ENCODE measurements at places on chromosomes 3 and 15.

GRCh38 chr3:102673271-102674115 is 238.7 kb downstream of the ZPLD1 start:
- DNase-seq, result peak; percentile 40

- DNase-seq, result no peak
These were observed 210.1 kb upstream of the CD96 start for GRCh38 chr3:111331912-111332311.

DNA sequence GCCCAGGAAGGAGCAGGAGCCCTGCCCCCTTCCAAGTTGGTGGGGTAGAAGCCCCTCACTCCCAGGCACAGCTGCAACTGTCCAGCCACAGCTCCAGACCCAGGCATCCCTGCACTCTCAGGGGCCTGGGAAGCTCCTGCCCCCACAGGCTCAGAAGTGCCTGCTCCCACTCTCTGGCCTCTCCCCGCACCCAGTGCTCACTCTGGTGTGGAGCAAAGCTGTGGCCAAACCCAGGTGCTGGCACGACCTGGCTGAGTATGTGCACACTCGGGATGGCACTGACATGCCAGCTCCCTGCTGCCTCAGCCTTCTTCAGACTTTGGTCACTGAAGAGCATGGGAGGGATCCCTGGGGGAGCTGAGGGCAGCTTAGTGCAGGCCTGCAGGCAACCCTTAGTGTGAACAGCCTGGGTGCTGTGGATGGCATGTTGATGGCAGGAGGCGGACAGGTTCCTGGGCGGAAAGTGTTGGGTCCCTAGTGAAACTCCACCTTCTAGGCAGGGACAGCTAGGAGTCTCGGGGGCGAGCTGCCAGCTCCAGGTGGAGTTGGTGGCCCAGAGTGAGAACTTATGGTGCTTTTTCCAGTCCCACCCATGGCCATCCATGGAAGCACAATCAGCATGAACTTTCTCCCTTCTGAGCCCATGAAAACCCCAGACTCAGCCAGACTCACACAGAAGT is 489.2 kb upstream of the ROBO2 start:
- DNase-seq, result no peak

DNA sequence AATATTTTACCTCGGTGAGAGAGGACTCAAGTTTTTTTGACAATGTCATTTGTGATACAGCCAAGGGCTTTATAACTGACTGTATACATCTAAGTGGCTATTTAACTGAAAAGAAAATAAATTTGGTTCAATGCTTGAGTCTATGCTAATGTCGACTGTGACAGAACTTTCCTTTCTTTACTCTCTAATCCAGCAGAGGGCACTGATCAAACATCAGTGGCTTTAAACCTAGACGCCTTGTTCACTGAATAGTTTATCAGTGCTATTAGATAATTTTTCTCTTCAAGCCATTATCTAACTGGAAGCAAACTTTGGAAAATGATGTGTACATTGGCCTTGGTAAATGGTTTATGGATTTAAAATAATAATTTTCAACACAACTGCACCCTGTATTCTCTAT is 285.1 kb downstream of the CHL1 start:
- no peak for DNase-seq

- DNase-seq, result no peak
These were observed 3.2 kb downstream of the CGNL1 start for GRCh38 chr15:57379487-57379886.

DNA sequence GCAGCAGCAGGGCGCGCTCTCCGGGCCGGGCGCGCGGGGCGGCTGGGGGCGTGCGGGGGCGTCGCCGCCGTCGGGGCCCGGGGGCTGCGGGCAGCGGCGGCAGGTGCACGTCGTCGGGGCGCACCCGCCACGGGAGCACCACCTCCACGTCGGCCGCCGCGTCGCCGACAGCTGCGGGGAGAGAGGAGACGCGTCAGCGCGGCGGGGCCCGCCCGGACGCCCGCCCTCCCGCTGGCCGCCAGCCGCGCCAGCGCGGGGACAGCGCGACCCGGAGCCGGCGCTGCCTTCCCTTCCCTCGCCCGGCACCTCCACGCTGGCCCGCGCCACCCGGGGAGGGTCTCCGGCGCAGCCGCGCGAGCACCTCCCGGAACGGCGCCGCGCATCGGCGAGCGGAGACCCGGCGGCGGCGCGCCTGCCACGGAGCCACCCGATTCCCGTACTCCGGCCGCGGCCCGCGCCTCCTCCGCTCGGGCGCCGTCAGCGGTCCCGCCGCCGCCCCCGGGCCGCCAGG is 481 bp downstream of the ADAMTS17 start:
- DNase-seq, result no peak

- DNase-seq, result no peak
These were observed 19.0 kb upstream of the PRICKLE2 start for GRCh38 chr3:64244011-64244942.

DNA sequence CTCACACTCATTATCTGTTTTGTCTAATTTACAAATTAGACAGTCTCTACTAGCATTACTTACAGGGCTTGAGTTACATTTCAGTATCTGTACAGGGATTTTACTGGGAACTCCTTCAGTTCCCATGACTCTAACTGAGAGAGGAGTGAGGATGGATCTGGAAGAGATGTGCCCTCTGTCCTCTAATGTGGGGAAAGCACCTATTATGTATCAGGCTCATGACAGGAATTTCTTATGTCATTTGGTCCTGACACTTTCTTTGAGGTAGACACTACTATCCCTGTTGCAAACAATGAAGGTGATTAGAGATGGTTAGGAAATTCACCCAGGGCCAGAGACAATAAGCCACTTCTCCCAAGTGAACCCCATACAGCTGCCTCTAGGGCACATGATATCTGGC is 10.9 kb upstream of the NCKIPSD start:
- DNase-seq, result no peak

GRCh38 chr3:109430911-109431563 is 93.7 kb upstream of the DPPA4 start:
- DNase-seq, result no peak

DNA sequence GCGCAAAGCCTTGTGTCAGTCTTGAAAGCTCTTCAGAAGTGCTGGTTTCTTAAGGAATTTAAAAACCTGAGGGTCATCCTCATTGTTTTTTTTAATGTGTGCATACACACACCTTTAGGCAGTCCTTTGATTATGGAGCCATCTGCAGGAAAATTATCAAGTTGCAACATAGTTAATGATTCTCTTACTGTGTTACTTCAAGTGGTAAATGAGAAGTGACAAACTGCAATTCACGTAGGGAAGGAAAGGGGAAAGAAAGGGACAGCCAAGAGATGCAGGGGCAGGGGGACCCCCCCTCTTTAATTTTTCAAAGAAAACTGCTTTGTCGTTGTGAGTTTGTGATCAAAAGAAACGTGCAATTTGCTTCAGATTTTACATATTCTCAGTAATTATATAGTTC is 162.4 kb upstream of the CGNL1 start:
- no peak for DNase-seq

- DNase-seq, result no peak
These were observed 136.6 kb downstream of the TGFBR2 start for GRCh38 chr3:30742796-30743619.

GRCh38 chr15:93241696-93242585 is 152.9 kb upstream of the RGMA start:
- DNase-seq, result no peak

GRCh38 chr15:80160570-80161156 is 7.9 kb downstream of the FAH start:
- DNase-seq, result peak; percentile 35

GRCh38 chr15:91807122-91807521 is 46.4 kb upstream of the SLCO3A1 start:
- DNase-seq, result no peak

GRCh38 chr3:128196647-128197046 is 43.4 kb downstream of the EEFSEC start:
- no peak for DNase-seq

DNA sequence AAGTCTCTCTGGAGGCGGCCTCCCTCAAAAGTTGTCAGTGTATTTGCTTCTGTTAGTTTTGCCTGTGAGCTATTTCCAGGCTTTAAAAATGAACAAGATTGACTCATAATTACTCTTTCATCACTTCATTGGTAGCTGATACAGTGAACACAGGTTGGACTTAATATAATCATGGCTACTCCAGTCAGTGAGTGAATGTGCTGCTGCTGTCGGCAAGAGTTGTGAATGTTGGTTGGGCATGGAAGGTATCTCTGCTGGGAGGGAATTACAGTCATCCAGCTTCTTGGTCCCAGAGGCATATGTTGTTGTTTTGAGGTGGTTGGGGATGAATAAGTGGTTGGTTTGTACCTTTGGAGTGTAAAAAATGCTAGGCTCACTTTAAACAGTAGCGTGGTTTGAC is 11.5 kb downstream of the TCF12 start:
- DNase-seq, result no peak

GRCh38 chr3:159128628-159129027 is 326.8 kb downstream of the MFSD1 start:
- DNase-seq, result no peak

GRCh38 chr3:173013219-173013832 is 127.7 kb downstream of the SPATA16 start:
- no peak for DNase-seq

DNA sequence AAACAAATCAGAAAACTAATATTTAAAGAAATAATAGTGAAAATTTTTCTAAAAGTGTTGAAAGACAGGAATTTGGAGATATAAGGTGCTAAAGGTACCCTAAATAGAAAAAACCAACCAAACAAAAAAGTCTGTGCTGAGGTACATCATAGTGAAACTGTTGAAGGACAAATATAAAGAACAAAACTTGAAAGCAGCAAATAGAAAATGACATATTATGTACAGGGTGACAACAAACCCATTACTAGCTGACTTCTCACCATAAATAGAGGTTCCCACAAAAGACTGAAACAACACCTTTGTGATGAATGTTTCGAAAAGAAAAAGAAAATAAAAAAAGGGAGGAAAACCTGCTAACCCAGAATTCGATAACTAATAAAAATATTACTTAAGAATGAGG is 502.5 kb upstream of the NECTIN3 start:
- DNase-seq, result no peak

DNA sequence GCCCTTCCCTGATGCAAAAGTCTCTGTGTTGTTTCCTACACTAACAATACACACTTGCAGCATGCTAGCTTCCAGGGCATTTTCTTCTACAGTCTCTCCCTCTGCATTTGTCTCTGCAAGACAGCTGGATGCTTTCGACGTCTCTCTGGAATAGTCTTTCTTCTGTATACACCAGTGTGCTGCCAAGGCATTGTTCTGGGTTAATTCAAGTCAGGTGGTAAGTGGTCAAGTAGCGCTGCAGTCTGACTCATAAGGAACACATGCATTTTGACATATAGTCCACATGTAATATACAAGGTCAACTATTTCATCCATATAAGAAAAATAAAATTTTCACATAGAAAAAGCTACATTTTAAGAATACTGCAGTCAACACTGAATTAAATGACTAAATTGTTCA is 92.7 kb downstream of the MYLK start:
- no peak for DNase-seq

DNA sequence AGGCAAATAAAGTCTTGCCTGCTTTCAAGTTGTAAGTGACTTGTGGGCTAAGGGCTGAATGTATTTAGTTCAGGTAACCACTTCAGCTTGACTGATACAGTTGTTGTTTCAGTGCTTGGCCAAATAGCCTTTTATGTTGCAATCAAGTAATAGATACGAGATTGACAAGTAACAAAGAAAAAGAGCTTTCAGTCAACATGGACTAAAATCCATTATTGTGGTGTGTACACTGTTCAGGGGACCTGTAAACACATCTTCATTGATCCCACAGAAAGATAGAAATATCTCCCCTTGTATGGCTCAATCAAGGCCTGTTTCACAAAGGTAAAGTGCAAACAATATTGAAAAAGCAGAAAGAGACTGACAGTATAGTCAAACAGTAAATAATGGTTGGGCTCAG is 224.8 kb upstream of the TMCO5A start:
- no peak for DNase-seq

DNA sequence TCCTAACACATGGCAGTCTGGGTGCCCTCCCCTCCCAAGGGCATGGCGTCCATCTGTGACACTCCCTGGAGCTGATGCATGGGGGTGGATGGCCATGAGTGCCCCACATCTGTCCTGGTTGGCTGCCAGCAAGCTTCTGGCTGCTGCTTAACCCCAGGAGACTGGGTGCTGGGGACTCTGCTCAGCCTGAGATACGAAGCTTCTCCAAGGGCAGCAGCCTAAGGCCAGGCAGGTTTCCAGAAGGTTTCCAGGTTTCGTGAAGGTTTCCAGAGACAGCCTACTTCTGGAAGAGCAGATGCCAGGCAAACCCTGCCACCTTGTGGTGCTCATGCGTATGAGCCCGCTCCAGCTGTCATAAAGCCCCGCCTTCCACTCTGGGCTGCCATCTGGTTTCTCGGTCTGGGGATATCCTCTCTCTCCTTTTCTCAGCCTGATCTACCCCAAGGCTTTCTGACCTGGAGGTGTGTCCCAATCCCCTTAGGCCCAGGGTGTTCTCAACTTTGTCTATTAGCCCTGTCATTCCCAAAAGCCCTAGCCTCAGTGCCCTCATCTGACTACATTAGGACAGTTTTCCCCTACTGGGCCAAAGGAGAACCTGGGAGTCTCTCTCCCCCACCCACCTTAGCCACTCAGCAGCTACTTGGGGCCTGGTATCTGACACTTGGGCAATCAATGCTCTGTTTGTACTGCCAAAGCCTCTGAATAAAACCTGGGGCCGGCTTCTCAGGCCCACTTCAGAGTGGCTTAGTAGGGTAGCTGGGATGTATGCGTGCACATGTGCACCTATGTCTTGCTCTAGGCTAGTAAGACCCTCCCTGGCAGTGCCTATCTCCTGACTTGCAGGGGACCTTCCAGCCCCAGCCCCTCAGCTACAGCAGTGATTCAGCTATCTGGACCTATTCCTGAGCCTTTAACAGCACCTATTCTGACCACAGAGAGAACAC is 12.0 kb downstream of the MRPL46 start:
- no peak for DNase-seq

- no peak for DNase-seq
These were observed 57.4 kb upstream of the POLR2M start for GRCh38 chr15:57649138-57649537.

DNA sequence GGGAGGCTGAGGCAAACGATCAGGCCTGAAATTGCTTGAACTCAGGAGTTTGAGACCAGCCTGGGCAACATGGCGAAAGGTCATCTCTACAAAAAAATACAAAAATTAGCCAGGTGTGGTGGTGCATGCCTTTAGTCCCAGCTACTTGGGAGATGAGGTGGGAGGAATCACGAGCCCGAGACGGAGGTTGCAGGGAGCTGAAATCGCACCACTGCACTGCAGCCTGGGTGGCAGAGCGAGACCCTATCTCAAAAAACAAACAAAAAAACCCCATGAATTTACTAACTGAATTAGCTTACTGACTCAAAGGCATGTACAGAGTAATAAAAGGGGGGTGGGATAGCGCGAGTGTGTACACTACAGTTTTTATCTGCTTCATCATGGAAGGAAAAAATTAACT is 19.3 kb downstream of the ARF4 start:
- DNase-seq, result no peak

DNA sequence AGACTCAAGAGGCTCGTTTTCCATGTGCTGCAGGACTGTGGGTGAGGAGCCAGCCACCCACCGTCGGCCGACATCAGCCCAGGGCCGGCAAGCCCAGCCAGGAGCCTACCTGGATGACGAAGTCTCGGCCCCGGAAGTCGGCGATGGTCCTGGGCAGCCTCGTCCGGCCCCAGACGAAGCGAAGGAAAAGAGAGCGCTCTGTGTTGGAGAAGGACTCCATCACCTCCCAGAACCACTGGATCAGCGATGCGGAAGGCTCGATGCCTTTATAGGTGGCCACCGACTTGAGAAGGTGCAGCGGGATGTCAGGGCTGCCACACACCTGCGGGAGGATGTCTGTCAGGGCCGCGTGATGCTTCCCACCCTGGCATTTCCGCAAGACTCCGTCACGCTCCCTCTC is 13.8 kb upstream of the OCA2 start:
- DNase-seq, result no peak

Measured in stimulated activated CD4-positive, alpha-beta T cell treated with anti-CD3 and anti-CD28 coated beads, TNF-alpha, amount 100 ng/mL, for 24 hours (primary cell).